Stimulated activated CD4-positive, alpha-beta T cell treated with anti-CD3 and anti-CD28 coated beads, TNF-alpha, amount 100 ng/mL, for 24 hours (primary cell): ENCODE measurements at places on chromosomes 5 and 9.

GRCh38 chr5:107040907-107041306 lies 629.8 kb downstream of the EFNA5 start:
- no peak for DNase-seq

GRCh38 chr5:132370971-132371602 lies 1.6 kb downstream of the SLC22A5 start:
- DNase-seq: no peak

GRCh38 chr5:73759771-73760170 lies 133.8 kb downstream of the ARHGEF28 start:
- DNase-seq: no peak

- no peak for DNase-seq
These were observed 31.1 kb downstream of the OR2K2 start for GRCh38 chr9:111298731-111299598.

- peak; percentile 7 for DNase-seq
These were observed at the start of gene DAB2 for GRCh38 chr5:39424736-39425637. Gene DAB2 (minus strand): TSS chr5:39424980. CDS start chr5:39394320, 30,660 bp downstream.

DNA sequence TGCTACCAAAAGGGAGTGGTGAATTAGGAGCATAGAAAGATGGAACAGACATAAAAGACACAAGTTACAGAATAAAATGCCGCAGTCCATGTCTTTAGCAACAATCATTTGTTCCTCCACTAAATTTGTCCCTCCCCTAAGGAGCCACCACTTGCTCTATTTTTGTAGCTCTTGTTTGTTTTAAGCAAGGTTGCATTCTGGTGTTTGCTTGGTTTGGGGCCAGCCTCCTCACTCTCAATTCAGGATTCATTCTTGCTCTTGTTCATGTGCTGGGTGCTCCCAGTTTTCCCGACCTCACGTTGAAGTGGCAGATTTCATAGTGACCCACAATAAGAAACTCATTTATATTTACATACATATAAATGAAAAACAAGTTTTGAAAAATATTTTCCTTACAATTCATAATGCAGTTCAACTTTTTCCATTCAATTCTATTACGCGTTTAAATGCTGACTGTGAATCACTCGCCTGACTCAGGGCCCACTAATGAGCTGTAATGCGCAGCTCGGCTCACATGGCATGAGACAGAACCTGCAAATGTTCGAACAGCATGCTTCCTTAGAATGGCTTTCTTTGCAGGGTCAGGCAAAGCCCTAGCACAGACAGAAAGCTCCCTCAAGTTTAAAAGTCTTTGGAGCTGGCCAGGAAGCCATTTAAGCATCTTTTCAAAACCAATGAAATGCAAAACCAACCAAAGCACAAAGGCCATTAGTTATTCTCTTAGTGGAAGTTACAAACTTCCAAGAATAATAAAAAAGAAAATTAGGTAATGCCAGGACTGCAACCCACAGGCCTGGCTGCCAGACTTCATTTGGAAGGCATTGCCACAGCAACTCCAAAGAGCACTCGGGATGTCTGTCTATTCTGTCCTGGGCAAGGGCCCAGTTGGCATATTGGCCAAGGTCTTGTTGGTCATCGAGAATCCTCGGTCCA lies 41.7 kb downstream of the RETREG1 start:
- DNase-seq: no peak

DNA sequence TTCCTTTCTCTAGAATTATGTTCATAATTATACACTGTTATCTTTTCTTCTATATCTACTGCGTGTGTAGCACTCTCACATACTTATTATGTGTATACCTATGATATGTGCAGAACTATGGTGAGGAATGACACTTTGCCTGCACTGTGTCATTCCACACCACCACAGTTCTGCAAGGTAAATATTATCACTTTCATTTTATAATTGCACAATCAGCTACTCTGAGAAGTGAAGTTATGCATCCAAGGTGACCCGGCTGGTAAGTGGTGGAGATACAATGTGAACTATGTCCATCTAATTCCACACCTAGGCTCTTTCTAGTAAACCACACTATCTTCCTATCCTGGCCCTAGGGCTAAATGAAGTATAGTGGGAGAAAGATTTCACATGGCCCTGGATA lies 170.1 kb upstream of the ATP10B start:
- no peak for DNase-seq

DNA sequence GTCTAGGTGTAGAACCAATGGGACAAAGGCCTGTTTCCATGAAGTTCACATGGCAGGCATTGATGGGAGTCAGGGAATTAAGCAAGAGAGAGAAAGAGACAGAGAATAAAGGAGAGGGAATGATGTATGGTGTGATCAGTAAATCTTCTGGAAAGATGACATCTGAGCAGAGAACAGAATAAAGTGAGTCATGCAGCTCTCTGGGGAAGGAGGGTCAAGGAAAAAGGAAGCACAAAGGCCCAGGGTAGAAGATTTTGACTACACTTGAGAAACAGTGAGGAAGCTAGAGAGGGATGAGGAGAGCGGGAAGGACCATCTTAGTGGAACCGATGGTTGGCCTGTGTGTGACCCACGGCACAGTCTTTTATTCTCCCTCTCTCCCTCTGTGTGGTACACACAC lies 425.9 kb downstream of the SPOCK1 start:
- DNase-seq: no peak
